B cell (primary cell): ENCODE measurements at places on chromosomes 2 and 18. TPM values are rescaled to one million over a fixed set of nuclear protein-coding genes. Genes with fewer than 3 reads are reported as not detected.

- no peak for DNase-seq
These were observed 199.5 kb downstream of the SETBP1 start for GRCh38 chr18:44880170-44880569.

GRCh38 chr2:206915121-206915520 is 24.2 kb upstream of the CPO start:
- no peak for DNase-seq

- DNase-seq: no peak
These were observed 322.8 kb downstream of the STK39 start for GRCh38 chr2:167924556-167924955.

GRCh38 chr2:166167449-166167848 is 39.6 kb upstream of the SCN1A start:
- no peak for DNase-seq

- DNase-seq: no peak
These were observed 123.3 kb downstream of the PRKCE start for GRCh38 chr2:45774688-45775244.

DNA sequence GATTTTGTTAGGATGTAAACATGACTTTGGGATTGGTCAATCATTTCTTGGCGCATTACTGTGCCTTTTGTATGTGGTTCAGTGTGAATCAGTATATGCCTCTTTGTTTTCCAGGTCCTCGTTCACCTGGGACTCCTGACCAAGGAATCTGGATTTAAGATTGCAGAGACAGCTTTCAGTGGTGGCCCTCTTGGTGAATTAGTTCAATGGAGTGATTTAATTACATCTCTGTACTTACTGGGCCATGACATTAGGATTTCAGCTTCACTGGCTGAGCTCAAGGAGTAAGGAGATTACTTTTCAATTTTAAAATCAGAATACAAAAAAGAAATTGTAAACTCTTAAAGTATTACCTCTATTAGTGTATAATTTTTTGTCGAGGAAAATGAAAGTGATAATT is 87.6 kb downstream of the MGAT5 start:
- DNase-seq: no peak

- DNase-seq: peak; percentile 75
These were observed 2.4 kb upstream of the HOXD8 start for GRCh38 chr2:176126929-176127773.

DNA sequence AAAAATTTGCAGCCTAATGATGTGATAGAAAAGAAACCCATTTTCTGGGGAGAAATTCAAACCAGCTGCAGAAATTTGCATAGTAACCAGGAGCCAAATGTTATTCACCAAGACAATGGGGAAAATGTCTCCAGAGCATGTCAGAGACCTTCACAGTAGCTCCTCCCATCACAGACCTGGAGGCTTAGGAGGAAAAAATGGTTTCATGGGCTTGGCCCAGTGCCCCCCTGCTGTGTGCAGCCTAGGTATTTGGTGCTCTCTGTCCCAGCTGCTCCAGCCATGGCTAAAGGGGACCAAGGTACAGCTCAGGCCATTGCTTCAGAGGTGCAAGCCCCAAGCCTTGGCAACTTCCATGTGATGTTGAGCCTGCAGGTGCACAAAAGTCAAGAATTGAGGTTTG is 352.9 kb downstream of the PLCL1 start:
- no peak for DNase-seq

GRCh38 chr2:176409671-176410070 is 140.4 kb downstream of the MTX2 start:
- no peak for DNase-seq

GRCh38 chr18:14944838-14945237 is 196.9 kb downstream of the ANKRD30B start:
- no peak for DNase-seq

DNA sequence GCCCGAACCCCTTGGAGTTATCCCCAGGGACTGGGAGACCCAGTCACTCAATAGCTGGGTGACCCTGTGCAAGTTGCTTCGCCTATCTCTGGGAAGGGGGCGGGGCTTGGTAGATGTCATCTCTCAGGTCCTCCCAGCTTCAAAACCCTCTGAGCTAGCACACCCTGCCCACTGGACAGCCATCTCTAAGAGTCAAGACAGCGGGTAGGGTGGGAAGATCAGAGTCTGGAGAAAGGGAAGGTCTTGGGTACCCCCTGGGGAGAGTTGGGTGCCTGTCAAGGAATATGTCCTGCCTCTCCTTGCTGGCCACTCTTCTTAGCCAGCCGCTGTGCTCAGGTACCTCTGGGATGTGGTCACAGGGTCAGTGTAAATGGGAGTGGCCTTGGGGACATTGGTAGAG is 8.0 kb downstream of the GLI2 start:
- DNase-seq: no peak

GRCh38 chr2:197869041-197869440 is 64.6 kb downstream of the PLCL1 start:
- DNase-seq: no peak

DNA sequence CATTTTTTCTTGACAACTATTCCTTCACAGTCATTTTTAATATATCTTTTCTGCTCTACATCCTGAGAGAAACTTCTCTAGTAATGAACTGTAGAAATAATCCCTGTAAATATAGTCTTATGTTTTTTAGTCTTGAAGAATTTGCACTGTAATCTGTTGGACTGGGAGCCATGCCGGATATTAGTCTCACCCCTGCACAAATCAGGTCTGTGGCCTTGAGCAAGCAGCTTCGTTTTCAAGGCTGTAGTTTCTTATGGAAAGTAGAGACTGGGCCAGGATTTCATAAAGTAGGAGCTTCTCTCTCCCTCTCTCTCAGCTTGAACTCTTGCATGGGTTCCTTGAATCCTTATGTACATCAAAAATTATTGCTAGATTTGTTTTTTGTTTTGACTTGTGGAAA is 8.7 kb downstream of the FARP2 start:
- DNase-seq: no peak

DNA sequence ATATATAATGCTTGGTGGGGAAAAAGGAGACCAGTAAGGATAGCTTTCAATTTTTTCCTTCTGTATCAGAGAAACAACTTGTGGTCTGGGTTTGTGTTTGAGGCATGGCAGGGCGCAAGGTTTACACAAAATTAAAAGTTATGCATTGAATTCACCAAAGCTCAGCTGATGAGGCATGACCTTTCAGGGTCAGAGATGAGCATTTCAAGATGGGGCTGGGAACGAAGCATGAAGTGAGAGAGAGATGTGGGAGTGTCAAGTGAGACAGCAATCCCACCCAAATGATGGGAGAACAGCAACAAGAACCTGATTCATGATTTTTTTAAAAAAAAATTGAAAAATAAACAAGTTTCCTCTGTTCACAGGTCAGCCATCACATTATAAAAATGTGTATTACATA is 4.9 kb downstream of the GPR55 start:
- no peak for DNase-seq

DNA sequence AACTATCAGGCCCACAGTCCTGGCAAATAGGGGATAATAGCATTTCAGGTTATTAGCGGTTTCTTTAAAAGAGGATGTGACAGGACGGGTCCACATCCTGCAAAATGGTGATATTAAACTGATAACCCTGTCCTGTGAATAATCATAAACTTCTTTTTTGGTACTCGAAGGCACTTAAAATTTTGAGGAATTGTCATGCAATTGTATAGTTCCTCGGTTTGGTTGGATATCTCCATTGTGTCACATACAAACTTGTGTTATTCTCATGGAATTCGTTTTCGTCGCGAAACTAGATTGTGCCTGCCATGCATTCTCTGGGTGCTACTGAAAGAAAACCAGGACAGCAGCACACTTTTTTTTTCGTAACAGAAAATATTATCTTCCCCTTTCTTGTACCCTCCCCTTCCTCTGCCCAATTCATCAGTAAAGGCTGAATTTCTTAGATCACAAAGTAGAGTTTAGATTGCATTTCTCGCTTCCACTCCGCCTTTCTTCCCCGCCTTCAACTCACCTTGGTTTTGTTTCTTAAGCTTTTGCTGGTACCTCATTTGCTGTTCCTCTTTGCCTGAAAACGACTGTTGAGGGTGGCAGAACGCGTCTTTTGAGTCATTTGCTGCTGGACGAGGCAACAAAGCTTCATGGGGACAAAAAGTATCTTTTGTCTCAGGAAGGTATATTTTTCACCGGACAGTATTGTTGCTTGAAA is 1.3 kb downstream of the CERS6 start:
- DNase-seq: peak; percentile 49

GRCh38 chr2:9738535-9739496 is 104.5 kb upstream of the TAF1B start:
- DNase-seq: no peak

GRCh38 chr2:185433824-185434223 is 304.8 kb upstream of the FSIP2 start:
- DNase-seq: no peak

Gene IL1F10
- polyA plus RNA-seq: not detected in 2 replicates

Gene PLEKHH2
- 0.19 and 0.23 TPM in 2 replicates for polyA plus RNA-seq

Gene RBM45
- polyA plus RNA-seq: 4.6 and 7.3 TPM in 2 replicates

Gene TEX44
- not detected in 2 replicates for polyA plus RNA-seq

Gene PHLPP1
- polyA plus RNA-seq: 3.0 and 4.5 TPM in 2 replicates

Gene NEU2
- not detected in 2 replicates for polyA plus RNA-seq

Gene LOXHD1
- polyA plus RNA-seq: not detected in 2 replicates

Gene IL18RAP
- 0.22 and 0.33 TPM in 2 replicates for polyA plus RNA-seq

Gene THSD7B
- not detected in 2 replicates for polyA plus RNA-seq

Gene ZNF516
- 6.7 and 15.7 TPM in 2 replicates for polyA plus RNA-seq
